ENCODE measurements at places on chromosomes 2 and 18.

DNA sequence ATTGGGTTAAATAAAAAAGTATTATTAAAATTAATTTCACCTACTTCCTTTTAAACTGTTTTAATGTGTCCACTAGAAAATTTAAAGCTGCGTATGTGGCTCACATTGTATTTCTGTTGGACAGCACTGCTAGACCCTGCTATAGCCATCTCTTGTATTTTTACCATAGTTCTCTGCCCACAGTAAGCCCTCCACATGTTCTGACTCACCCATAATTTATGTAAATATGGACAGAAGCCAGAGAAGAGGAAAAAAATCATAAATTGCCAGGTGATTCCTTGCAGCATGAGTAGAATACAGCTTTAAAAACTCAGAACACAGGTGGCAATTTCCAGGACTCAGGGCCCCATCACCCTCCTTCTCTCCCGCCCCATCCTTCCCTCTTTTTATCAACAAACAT lies 142.4 kb upstream of the MEX3C start:
- DNase-seq: no peak

- no peak for DNase-seq
Measured at GRCh38 chr18:80168346-80168745, 59.3 kb downstream of the ADNP2 start.

- no peak for DNase-seq
Measured at GRCh38 chr2:53755121-53755520, 12.5 kb upstream of the CHAC2 start.

DNA sequence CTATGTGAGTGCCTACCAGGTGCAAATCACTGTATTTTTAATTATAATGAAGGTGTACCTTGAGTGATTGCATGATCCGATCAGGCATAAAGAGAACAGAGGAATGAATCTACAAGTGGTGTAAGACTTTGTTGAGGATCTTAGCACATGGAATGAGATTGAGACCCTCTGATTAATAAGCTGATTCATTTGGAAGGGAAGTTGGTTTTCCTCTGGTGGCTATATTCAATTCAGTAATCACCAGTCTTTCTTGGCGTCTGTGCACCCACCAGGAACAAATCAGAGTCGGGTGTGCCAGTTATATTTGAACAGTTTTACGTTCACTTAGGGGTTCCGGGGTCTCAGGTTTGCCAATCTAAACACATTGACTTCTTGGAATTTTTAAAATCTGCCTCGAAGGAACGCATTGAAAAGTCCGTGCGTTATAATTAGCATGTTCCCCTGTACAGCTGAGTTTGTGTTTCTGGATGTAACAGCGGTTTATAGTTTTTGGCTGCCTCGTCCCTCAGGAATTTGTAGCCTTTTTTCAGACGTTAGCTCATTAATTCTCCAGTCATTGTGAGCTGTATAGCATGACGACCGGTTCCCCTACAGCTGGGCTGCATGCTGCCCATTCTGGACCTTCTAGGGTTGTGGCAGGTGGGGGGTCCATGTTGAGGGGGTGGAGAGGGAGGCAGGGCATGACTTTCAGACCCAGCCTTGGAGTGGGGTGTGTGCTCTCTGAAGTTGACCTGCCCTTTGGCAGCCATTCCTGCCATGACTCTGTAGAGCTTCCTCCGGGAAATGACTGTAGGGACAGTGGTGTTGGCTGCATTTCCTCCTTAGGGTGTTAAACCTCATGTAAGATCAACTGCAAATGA lies 20.3 kb downstream of the MYO1B start:
- DNase-seq: no peak

DNA sequence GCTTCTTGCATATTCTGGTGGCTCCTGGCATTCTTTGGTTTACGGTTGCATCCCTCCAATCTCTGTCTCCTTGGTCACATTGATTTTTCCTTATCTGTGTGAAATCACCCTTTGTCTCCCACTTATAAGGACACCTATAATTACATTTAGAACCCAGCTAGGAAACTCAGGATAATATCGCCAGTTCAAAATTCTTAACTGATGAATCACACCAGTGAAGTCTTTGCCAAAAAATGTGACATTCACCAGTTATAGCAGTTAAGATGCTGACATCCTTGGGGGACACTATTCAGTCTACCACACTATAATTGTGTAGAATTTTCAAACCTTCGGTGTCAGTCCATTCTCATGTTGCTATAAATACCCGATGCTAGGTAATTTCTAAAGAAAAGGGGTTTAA lies 320.2 kb downstream of the TMX3 start:
- DNase-seq: no peak

DNA sequence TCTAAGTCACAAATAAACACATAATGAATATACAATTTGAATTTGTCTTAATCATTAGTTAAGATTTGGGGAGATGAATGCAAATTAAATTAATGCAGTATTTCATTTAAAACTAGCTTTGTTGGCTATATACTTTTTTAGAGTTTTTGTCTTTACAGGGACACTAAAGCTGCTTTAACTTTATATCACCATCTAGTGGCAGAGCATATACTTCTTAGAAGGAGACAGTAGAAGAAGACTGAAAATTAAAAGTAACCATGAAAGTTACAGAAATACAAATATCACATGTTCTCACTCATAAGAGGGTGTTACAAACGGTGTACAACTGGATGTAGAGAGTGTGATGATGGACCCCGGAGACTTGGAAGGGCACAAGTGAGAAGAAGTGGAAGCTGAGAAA lies 268.3 kb upstream of the NETO1 start:
- DNase-seq: no peak

DNA sequence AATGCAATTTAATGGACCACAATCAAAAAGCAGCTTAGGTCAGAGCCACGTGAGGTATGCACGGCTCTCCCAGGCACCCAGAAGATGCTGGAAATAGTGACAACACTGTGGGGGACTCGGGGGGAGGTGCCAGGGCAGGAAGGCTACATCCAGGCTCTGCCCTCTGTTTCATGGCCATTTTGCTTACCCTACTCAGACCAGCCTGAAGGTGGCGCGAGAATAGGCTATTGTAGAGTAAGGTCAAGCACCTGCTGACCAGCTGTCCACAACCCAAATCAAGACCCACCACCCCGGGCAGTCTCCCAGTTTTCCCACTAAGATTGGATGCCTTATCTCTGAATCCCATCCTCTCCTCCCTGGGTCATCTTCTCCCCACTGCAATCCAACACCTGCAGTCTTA lies 115.7 kb downstream of the VIT start:
- DNase-seq: no peak

GRCh38 chr2:74332550-74333174 lies 10.6 kb downstream of the SLC4A5 start:
- no peak for DNase-seq

All from stimulated activated CD8-positive, alpha-beta memory T cell treated with anti-CD3 and anti-CD28 coated beads, Interleukin-2, amount 100 ng/mL, for 48 hours (primary cell).